ENCODE measurements at places on chromosomes 1 and 21.

DNA sequence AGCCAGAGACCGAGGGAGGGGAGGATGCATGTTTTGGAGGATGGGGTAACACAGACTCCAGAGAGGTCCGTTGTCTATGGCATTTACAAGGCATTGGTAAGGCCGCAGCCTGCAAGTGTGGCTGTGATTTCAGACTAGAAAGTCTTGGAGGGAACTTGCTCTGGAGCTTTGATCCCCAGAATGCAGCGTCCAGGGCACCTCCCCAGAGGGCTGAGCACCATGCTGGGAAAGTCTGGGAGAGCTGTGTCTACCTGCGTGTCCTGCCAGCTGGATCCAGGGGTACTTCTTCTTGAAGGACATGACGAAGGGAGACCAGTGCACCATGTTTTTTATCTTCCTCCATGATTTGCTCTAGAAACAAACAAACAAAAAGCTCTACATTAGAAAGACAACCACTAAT, 90.7 kb downstream of the ITPKB start:
- no peak for DNase-seq

- no peak for DNase-seq
Measured at GRCh38 chr1:27057801-27058625, 45.4 kb upstream of the TENT5B start.

GRCh38 chr21:25887166-25887565, 152.4 kb downstream of the GABPA start:
- no peak for DNase-seq

DNA sequence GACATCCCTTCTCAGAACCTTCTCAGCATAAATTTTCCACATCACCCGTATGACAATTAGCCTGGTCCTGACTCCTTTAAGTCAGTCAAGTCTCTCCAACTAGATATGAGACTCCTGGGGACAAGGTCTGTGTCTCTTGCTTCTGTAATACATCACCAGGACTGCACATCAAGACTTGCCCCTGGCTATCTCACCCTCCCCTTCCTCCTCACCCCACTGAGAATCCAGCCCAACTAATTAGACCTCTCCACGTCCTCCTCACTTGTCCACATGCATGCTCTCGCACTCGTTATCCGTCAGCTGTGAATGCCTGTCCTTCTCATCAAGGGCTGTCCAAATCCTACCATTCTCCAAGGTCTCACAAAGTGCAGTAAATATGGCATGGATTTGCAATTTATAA, 542.8 kb downstream of the PTPRU start:
- no peak for DNase-seq

- DNase-seq: no peak
Measured at GRCh38 chr1:233673261-233673946, 59.5 kb downstream of the KCNK1 start.

DNA sequence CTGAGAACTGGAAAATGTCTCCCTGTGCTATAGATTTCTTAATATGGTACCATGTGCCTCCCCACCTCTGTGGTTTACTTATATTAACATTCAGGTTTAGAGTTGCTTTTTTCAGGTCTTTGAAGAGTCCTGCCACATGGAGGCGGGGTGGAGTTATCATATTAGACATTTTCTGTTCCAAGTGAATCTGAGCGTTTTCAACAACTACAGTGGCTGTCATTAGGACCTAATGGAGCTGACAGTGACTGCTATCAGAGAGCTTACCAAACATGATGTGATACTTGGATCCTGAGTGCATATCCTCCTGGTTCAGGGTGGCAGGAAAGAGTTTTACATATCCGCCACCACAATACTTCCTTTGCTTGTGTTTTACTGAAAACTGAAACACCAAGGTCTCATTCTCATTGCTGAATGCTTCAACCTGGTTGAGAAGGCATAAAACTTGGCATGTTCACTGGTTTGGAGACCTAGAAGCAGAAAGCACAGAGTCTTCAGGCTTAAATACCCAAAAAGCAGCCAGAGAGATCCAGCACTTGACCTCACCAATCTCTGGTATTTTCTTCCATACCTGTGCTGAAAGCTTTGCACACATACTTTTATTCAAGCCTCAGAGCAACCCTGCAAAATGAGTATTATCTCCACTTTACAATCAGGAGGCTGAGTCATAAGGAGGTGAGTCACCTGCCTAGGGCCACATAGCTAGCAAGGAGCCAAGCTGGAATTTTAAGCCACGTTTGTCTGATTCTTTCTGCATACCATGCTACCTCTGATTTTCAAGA, 47.4 kb upstream of the OSBPL9 start:
- peak; percentile 83 for DNase-seq

DNA sequence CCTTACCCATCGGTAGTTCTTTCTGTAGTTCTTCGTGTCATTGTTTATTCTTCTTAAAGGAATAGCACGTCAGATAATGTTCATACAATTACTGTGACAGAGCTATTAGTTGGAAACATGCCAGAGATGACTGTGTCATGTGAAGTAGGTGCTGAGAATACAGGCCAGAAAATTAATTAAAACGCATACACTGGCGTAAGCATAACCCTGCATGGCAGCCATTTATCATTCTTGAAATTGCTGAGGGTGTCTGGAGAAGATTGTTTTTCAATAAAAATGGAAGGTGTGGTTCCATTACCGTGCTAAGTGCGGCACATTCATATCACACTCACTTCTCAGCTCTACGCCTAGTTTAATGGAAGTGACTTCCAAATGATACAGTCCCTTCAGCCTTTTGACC, 7.8 kb downstream of the ETS2 start:
- no peak for DNase-seq

GRCh38 chr1:55146781-55147180, 68.4 kb downstream of the USP24 start:
- no peak for DNase-seq

GRCh38 chr1:207076181-207076955, 12.3 kb upstream of the C4BPB start:
- DNase-seq: no peak

DNA sequence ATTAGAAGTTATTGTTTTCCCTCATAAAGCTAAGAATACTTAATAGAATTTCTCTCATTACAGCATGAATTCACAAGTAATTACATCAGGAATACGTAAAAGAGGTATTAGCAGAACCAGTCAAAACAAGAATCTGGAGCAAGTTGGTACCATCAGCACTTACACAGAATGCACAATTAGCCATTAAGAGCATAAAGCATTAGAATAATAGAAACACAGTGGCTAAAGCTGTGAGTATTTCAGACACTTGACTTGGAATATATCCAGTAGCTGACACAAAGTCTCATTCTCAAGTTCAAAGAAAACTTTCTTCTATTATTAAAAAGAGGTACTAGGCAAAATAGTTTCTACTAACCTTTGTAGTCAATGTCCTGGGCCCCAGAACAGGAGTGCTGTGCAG, 49.6 kb downstream of the KRTAP19-8 start:
- no peak for DNase-seq

Data from AML-193 (cell line).